ENCODE measurements at places on chromosomes 3 and 15.

DNA sequence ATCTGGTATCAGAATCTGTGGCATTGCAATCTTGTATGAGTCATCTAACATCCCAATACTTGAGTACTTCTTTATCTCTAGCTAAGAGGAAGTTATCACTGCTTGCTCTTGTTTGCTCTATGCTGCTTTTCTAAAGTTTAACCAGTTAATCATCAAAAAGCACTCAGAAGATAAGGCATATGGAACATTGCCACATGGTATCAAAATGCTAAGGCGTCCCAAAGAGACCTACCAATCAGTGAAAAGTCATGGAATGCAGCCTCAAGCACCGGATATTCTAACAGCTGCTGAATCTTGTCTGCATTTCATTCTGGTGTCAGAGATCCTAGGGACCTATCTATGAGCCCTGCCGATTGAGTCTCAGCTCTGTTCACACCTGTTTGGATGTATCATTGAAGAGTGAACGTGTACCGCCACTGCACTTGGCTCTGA is 192.8 kb downstream of the ARPP21 start:
- no peak for DNase-seq

DNA sequence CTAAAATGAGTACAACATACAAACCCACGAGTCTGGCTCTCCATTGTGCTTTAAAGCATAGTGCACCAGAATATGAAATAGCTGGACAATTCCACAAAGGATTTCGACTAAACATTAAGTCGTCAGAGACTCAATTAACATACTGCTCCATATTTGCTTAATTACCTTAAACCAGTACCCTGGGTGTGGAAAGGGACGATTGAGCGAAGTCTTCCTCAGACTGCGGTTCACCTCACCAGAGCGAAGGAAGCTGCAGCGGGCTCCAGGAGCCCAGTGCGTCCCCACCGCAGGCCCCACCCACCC is 218 bp upstream of the TRPC1 start:
- no peak for DNase-seq

DNA sequence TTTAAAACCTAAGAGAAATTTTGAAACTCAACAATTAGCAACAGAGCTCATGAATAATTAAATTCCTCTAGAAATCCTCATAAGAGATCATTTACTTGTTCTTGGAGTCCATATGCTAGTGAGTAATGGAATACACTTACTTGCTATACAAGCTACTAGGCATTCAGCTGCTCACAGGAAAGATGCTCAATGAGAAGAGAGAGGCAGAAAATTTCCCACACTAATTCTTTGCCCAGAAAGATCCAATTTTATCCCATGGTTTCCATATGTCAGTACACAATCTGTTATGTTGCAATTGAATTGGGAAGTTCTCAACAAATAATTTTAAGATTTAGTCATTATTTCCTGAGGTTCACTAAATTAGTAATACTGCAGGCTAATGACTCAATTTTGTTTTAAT is 310.4 kb downstream of the RYR3 start:
- DNase-seq, result no peak

- DNase-seq, result no peak
These were observed 307.8 kb upstream of the ARRDC4 start for GRCh38 chr15:97652700-97653167.

DNA sequence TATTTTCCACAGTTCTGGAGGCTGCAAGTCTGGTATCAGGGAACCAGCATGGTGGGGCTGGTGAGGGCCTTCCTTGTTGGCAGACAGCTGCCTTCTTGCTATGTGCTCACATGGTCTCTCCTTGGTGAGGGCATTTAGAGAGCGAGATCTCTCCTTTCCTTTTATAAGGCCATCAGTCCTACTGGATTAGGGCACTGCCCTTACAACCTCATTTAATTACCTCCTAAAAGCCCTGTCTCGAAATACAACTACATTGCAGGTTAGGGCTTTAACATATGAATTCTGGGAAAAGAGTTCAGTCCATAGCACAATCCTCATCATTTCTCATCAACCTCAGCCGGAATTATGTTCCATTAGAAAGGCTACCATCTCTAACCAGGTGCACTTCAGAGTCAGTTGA is 21.9 kb downstream of the ISL2 start:
- no peak for DNase-seq

- no peak for DNase-seq
These were observed 34.7 kb downstream of the POLG start for GRCh38 chr15:89299896-89300295.

- DNase-seq, result no peak
These were observed 61.3 kb downstream of the HERC2 start for GRCh38 chr15:28260722-28261121.

DNA sequence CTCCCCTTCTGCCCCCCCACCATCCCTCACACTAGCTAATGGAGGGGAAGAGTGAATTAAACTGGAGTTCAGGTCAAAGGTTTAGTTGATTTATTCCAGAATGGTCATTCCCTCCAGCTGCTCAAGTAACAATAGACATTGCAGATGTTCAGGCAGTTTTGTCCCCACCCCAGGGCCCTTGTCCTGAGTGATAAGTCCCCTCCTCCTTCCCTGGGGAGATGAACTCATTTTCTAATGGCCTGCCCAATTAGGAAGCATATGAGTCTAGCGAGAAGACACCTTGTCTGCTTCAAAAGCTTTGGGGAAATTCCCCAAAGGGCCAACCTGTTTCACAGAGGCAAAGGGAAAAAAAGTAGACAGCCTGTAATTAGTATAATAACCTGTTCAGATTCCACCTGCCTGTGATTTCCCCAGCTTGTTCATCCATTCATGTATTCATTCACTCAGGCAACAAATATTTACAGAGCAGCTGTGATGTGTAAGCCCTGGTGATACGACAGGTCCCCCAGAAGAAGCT is 165.3 kb downstream of the SHQ1 start:
- no peak for DNase-seq

DNA sequence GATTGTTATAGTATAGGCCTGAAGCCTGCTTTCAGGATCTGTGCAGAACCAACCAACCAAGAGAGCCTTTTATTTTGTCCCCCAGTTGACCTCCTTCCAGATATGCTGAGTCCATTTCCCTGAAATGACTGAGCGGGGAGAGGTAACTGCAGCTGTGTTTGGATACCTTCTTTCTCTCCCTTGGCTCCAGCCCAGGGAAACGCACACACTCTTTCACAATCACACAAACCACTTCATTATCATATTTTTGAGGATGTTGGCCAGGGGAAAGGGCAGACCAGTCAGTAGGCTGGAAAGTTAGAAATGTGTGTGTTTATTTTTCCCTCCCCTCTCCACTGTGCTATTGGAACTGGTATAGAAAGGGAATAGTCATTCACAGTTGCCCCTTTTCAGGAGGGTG is 417.7 kb upstream of the TBL1XR1 start:
- DNase-seq, result no peak

DNA sequence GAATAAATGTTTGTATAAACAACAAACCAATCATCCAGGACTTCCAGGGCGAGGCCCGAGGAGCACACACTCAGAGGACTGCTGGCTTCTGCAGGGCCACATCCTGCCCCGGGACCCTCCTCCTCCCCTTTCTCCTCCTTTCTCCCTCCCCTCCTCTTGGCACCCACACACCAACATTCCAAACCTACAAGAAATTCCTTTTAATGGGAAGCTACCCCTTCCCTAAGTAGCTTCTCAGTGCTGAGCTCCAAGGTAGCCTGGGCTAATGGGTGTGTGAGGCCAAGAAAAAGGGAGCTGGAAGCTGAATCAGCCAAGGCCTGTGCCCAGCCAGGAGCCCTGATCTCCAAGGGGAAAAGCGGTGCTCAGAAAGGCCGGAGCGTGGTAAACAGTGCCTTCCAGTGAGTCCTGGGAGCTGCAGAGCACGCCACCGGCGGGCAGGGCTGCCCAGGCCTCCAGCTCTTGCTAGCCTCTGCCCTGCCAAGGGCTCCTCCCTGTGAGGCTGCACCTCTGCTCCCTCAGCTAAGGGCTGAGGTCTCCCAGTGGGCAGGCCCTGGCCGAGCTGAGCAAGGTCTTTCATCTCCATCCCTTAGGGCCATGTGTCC is 3.9 kb downstream of the ITIH3 start:
- DNase-seq, result no peak

DNA sequence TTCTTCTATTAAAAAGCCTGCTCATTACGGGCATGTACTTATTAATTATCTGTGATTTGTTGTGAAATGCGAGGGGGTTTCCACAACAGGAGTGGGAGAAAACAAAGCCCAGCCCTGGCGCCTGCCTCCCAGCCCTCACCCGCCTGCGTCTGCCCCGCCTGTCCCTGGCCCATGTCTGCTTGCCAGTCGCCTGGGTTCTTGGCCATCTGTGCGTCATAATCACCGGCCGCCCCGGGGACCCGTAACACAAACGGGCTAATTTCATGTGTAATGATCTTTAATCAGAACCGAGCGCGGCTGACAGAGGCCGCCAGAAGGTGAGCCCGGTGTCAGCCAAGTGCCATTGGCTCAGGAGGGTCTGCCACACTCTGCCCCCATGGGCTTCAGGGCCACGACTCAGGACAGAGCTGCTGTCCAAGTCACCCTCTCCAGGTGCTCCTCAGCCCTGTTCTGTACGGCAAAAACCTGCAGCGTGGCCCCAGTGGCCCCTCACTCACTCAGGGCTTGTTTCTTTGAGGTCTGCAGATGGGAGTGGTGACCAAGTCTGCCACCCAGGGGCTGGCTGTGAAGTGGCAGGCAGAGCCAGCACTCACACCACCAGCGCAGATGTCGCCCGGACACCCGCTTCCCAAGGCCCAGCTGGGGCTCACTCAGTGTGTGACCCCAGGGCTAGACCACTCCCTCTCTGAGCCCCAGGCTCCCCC is 28.8 kb upstream of the TMEM115 start:
- no peak for DNase-seq

DNA sequence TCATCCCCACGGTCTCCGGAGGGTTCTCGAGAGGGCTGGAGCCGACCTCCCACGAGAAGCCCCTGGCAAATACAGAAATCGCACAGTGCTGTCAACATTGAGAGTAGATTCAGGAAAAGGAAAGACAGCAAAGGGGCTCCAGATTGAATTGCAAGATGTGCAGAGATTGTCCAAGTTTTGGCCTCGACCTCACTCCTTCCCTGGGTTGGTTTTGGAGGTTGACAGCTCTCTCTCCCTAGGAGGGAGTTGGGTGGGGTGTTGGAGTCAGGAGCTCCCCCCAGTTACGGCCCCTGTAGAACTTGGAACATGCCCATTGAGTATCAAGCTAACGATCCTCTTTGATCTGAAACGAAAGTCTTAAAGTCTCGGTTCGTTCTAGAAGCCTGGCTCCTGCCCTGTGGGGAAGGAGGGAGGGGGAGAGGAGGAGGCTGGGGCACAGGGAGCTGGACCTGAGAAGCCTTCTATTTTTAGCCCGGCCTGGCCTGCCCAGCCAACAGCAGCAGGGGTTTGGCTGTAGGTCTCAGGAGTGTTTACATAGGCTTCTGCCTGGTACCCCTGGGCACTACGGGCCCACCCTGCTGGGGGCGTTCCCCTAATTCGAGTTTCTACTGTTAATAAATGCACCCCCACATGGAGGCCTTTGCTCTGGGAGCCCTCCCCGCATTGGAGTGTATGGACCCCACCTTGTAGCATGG is 672 bp upstream of the KY start:
- DNase-seq, result no peak

GRCh38 chr3:46517016-46517783 is 19.4 kb downstream of the RTP3 start:
- no peak for DNase-seq

GRCh38 chr3:111319598-111319997 is 222.4 kb upstream of the CD96 start:
- DNase-seq, result no peak

- DNase-seq, result no peak
These were observed 7.4 kb upstream of the SH3BP5 start for GRCh38 chr3:15339786-15340215.

GRCh38 chr15:50758712-50759205 is 6.7 kb downstream of the SPPL2A start:
- no peak for DNase-seq

DNA sequence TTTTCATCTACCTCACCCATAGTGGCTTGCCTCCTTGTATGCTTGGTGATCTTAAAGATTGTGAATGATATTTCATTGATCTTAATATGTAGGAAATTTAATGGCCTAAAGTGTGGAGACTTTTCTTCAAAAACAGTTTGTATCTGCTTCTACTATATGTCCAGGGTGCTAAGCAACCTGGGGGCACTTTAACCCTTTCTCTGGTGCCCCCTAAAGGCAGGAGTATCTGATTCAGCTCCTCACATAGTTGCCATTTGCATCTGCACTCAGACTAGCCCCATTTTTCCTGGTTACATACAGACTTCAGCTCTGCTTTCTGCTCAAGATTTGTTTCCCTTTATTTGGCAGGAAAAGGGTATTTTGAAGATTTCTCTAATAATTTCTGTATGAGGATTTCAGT is 5.2 kb upstream of the PFN2 start:
- DNase-seq, result no peak

- DNase-seq, result no peak
These were observed 61.9 kb upstream of the C3orf80 start for GRCh38 chr3:160163229-160163878.

Measured in stimulated activated CD4-positive, alpha-beta T cell treated with anti-CD3 and anti-CD28 coated beads, Interleukin-15, amount 100 ng/mL, for 1 hour (primary cell).